ENCODE measurements at places on chromosomes 1 and 21.

DNA sequence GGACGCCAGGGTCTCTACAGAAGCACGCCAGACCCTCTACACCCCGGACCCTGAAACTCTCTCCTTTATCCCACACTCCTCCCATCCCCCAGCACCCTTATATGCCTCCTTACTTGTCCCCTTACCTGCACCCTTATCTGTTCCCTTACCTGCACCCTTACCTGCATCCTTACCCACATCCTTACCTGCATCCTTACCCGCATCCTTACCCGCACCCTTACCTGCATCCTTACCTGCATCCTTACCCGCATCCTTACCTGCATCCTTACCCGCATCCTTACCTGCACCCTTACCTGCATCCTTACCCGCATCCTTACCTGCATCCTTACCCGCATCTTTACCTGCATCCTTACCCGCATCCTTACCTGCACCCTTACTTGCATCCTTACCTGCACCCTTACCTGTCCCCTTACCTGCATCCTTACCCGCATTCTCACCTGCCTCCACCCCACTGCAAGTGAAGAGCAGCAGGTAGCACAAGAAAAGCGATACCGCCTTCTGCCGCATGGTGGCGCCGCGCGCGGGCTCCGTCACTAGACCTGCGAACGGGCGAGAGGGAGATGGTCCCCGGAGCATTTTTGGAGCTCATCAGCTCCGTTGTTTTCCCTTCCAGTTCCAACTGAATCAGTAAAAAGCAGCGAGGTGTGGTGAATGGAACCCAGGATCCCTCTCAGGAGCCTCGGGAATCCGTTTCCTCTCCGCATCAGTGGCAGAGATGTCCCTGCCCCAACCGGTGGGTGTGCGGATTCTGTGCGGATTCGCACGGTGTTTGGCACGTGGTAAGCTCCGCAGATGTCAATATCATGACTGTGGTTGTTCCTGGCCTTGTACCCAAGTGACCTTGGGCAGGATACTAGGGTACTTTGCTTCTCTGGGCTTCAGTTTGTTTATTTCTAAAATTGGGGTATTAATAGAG lies 2.9 kb downstream of the IFI6 start:
- peak; percentile 84 for DNase-seq

DNA sequence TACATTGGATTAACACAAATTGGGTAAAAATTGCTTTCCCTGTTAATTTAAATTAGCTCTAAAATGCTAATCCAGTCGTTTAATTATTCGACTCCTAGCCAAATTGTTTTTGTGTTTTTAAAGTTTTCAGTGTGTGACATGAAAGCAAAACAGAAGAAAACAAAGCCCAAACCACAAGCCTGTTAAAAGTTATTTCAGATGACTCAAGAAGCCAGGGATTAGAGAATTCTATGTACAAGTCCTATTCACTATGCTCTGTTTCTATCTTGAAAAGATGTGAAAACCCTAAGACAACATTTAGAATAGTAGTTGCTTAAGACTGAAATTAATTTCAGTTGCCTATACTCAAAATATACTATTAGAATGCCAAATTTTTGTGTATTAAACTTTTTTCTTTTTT lies 294.8 kb upstream of the ADAMTS5 start:
- DNase-seq = no peak

- no peak for DNase-seq
Observed at GRCh38 chr1:48568501-48568900, 96.5 kb upstream of the SPATA6 start.

DNA sequence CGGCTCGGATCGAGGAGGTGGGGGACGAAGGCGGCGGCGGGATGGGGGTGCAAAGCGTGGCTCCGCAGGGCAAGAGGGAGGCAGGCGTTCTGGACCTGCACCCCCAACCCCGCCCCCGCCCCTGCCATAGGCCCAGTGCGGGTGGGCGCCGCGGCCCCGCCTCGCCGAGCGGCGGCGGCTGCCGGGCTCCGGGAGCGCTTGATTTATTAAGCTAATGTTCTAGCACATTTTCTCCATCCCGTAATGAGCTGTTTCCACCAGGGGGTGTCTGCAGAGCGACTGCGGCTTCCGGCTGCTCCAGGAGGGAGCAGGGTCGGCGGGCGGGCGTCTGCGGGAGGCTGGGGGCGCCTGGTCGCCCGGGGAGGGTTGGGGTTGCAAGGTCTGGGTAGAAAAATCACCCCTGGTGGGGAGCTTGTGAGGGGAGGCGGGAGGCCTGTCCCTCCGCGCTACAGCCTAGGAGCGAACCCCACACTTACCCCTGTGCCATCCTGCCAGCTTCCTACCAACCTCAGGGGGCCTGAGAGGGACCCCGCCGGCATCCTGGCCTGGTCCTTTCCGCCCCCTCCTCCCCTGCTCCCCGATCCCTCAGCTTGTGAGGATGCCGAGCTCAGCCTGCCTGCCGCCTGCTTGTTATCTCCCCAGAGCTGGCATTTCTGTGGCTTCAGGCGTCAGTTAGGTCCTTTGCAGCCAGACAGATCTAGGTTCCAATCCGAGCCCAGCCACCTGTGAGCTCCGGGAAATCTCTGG lies 48.5 kb upstream of the ACOT11 start:
- peak; percentile 21 for DNase-seq

DNA sequence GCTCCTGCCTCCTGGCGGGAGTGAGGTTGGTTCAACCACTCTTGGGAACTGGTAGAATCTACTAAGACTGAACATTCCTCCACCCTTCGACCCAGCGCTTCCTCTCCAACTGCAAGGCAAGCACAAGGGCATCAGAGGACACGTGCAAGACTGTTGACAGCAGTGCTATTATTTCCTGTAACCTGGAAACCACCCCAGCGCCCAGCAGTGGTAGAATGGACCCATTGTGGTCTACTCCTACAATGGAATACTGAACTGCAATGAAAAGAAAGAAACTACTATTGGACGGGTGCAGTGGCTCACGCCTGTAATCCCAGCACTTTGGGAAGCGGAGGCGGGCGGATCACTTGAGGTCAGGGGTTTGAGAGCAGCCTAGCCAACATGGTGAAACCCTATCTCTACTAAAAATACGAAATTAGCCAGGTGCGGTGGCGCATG lies 33.0 kb upstream of the TARDBP start:
- DNase-seq = no peak

GRCh38 chr21:41220208-41220733 lies 52.3 kb downstream of the BACE2 start:
- no peak for DNase-seq

- no peak for DNase-seq
Observed at GRCh38 chr1:237975376-237975775, 84.7 kb upstream of the ZP4 start.

- peak; percentile 38 for DNase-seq
Observed at GRCh38 chr1:173429471-173430402, 47.4 kb upstream of the PRDX6 start.

DNA sequence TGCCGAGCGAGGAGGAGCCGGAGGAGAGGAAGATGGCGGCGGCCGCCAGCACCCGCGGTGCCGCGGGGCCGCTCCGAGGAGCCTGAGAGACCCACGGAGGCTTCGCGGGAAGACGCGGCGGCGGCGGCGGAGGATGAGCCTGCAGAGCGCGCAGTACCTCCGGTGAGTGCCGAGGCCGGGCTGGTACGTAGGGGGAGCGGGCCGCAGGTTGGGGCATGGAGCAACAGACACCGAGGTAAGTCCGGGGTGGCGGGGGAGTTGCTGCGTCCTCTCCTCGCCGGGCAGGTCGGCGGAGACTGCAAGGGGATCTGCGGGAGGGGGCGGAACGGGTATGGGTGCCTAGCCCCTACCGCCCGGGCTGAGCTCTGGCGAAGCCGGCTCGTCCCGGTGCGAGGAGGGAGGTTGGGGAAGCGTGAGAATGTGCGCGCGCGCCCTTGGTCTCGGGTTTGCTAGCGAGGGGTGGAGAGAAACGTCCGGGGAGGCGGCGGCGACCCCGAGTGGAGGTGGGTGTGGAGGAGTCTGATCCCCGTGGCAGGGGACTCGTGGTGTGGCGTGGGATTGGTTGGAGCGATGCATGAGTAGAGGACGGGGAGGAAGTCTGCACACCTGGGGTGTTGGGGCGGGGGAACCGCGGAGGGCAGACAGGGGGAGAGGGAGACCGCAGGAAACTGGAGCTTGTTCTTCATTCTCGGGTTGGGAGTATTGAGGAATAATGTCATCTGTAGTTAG lies at the start of gene SMG7:
TSS of gene SMG7 (plus strand) at position 12 of the 729 bp plus-strand sequence. CDS start at position 134, 122 bp downstream.
- DNase-seq = peak; percentile 52

DNA sequence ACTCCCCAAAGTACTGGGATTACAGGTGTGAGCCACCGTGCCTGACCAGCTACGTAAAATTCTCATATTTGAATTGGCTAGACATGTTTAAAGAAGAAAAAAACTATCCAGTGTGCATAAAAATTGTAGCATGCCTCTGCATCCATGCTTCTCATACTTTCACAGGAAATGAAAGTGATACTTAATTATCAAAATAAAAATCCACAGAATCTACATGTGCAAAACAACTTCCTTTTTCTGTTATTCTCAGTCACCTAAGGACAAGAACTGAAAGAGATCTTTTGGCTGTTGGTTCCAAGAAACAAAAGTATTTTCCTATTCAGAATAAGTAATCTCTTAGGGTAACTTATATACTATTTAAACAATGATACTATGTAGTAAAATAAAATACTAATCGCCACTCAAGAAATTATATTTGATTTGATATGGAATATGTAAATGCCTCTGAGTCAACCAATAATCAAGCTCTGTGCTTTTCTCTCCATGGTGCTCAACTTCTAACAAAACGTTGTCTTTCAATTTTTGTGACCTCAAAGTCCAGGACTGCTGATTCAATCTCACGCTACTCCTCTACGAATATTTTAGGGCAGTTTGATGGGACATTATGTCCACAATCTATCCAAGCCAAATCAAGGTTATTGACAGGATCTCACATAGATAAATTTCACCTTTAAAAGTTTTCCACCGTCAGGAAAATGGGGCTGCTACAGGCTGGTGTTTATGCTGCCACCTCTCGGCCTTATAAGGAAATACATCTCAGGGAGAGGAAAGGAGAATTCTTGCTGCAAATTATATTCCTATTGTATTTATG lies 102.7 kb downstream of the ZNF281 start:
- DNase-seq = no peak

GRCh38 chr1:162062542-162063015 lies 6.9 kb upstream of the NOS1AP start:
- no peak for DNase-seq

GRCh38 chr1:56472860-56473259 lies 106.5 kb downstream of the PLPP3 start:
- no peak for DNase-seq

DNA sequence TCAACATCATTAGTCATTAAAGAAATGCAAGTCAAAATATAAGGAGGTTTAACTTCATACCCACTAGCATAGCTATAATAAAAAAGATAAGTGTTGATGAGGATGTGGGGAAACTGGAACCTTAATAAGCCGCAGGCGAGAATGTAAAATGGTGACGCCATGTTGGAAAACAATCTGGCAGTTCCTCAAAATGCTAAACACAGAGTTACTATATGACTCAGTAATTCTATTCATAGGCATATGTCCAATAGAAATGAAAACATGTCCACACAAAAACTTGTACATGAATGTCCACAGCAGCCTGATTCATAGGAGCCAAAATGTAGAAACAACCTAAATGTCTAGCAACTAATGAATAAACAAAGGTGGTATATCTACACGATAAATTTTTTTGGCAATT lies 23.2 kb downstream of the DDX59 start:
- DNase-seq = no peak

DNA sequence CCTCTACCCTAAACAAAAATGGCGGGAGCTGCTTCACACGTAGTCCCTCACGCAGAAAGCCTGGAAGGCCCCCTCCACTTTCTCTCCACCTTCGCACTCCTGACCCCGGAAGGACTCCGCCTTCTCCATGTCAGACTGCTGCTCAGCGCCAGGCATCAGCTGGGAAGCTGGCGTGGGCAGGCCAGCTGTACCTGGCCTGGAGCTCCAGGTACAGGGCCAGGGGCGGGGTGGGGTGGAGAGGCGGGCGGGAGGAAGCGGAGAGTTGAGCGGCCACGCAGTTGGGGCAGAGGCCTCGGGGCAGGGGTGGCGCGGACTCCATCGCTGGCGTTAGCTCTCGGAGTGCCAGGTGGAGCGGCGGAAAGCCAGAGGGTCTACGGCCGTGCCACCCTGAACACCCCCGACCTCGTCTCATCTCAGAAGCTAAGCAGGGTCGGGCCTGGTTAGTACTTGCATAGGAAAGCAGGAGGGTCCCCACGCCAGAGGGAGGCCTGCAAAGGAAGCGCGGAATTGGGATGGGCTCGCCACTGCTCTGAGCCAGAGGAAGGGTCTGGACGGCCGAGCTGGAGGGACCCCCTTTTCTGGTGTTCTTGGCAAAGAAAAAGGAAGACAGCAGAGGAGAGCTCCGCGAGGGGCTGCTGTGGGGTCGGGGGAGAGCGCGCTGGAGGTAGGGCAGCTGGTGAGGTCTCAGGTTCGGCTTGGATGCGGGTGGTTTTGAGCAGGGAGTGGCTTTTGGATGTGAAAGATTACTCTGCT lies at the start of gene MIGA1:
TSS of gene MIGA1 (plus strand) at position 121 of the 753 bp plus-strand sequence. CDS start 3,604 bp downstream, outside the sequence.
- DNase-seq = peak; percentile 92

- no peak for DNase-seq
Observed at GRCh38 chr1:161899091-161899490, 124.6 kb downstream of the OLFML2B start.

DNA sequence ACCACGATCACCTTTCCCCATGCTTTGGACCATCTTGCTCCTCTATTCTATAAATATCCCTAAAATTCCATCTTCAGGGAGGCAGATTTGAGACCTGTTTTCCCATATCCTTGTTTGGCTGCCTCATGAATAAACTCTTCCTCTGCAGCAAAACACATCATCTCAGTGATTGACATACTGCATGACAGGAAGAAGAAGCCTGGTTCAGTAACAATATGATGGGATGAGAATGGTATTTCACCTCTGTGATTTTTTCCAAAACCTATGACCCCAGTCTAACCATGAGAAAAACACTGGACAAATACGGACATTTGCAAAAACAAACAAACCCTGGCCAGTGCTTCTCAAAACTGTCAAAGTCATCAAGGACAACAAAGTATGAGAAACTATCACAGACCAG lies 53.8 kb upstream of the ZSWIM5 start:
- DNase-seq = no peak

DNA sequence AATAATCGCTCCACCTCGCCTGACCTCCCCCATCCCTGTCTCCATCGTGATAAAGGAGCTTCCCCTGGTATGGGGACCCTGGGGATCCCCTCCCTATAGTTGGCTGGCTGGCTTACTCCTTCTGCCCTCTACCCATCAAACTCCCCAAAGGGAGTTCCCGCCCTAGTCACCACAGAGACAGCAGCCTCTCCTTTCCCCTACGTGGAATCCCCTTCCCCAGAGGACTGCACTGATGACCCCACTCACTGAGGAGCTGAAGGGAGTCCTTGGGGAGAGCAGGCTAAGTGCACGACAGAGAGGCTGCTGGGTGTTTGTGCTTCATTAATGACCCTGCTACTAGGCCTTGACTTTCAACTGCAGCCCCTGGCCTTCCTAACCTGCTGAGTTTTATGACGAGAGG lies 1.9 kb downstream of the CADM3 start:
- no peak for DNase-seq

DNA sequence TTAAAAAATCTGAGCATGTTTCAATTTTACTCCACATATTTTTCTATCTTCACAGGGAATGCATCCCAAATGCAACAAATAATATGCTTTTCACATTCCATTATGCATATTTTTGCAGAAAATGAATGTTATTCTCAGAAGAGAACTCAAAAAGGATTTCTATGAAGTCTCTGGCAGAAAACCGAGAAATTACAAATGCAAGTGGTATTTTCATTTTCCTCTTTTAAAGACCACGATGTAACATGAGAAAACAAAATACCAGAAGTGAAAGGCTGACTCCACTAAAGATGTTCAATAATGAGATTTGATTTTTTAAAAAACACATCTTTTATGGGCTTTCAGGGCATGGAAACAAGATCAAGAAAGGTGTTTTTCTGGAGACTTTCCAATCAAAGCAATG lies 5.0 kb upstream of the PDC start:
- no peak for DNase-seq
